ENCODE measurements at places on chromosomes 6 and 20.

- DNase-seq = no peak
Measured at GRCh38 chr20:8981482-8981881, 87.4 kb upstream of the PLCB4 start.

- DNase-seq = no peak
Measured at GRCh38 chr20:998231-998830, 3.8 kb downstream of the RSPO4 start.

- no peak for DNase-seq
Measured at GRCh38 chr20:41152108-41152757, 14.9 kb downstream of the PLCG1 start.

GRCh38 chr20:52975803-52976531, 3.8 kb downstream of the TSHZ2 start:
- no peak for DNase-seq

DNA sequence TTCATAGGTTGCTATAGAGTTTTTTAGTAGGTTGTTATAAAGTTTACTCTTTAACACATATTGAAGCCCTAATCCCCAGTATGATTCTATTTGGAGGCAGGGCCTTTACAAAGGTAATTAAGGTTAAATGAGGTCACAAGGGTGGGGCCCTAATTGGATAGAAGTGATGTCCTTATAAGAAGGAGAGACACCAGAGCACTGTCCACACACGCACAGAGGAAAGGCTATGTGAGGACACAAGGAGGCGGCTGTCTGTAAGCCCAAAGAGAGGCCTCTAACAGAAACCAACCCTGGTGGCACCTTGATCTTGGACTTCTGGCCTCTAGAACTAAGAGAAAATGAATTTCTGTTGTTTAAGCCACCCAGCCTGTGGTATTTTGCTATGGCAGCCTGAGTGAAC, 98.5 kb downstream of the GJA10 start:
- no peak for DNase-seq

GRCh38 chr20:49706630-49707091, 7.0 kb downstream of the B4GALT5 start:
- no peak for DNase-seq

GRCh38 chr6:42030585-42031506, 19.5 kb upstream of the TAF8 start:
- no peak for DNase-seq

DNA sequence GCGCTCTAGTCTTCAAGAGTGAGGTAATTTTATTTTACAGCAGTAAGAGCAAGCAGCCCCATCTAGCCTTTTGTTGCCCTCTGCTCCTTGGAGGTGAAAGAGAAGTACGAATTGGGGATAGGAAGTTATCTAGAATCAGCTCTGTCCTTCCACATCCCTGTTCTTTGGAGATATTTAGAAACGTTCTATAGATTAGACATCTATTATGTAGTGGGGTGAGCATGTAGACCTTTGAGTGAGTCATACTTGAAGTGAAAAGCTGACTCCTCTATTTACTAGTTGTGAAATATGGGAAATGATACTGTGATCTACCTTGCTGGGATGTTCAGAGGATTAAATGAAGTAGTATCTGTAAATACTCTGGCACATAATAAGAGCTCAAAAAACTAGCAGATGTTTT, 36.0 kb upstream of the SLC35D3 start:
- no peak for DNase-seq

DNA sequence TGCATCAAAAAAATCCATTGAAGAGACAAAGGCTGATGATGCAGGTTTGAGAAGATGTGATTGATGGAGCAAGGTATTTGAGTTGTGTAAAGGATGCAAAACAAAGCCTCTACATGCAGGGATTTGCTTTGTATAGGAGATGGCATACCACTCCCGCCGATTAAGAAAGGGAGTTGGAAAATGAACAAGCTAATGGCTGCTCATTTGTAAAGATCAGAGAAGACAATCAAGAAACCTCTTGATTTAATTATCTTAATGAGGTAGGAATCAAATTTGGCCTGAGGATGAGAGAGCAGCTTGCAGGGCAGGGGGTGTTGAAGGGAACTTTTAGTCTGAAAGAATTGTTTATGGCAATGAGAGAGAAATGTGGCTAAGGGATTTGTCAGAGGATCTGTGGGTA, 448.2 kb upstream of the ADGRB3 start:
- DNase-seq = no peak

DNA sequence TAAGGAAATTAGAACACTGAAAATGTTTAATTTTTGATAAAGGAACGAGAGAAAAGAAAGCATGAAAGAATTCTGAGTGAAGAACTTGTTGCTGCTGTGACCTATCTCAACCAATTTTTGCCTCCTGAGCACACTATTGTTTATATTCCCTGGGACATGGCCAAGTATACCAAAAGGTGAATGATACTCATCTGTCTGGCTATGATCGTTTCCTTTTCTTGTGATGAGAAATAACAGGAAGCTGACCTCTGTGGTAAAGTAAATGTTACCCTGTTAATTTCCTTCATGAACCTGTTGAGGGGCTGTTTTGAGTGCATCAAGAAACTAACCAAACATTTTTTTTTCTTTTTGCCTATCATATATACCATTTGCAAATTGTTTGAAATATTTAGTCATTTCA, 69.1 kb downstream of the FIG4 start:
- DNase-seq = no peak

DNA sequence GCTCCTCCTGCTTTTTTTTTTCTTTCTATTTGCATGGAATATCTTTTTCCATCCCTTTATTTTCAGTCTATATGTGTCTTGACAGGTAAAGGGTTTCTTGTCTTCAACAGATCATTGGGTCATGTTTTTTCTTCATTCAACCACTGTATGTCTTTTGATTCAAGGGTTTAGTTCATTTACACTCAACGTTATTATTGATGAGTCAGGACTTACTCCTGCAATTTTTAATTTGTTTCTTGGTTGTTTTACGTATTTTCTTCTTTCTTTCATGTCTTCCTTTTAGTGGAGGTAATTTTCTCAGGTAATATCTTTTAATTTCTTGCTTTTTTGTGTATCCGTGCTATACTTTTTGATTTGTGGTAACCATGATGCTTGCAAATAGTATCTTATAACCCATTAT, 429.1 kb upstream of the HTR1E start:
- no peak for DNase-seq

DNA sequence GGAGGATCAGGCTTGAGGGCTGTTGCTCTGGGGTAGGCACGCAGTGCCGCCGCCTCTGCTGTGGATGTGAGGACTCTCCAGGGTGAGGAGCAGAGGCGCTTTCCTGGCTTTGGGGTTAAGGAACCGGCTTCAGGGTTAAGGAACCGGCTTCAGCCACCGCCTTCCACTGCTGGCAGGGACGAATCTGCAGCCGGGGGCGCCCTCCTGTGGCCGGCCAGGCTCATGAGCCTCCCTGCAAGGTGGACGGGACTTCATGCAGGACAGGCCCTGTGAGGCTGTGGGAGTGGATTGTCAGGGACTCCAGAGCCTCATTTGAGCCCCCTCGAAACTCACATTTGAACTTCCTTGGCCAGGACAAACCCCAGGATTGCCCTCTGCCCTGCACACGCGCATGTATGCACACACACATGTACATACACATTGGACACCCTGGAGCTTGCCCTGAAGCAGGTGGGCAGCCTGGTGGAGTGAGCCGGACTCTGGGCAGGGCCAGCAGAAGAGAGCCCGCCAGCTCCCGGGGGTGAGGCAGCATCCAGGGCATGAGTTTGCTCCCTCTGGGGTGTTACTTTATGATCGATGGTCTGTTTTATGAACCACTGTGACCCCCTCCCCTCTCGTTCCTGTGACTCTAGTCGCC, 146.9 kb downstream of the PHACTR3 start:
- DNase-seq = no peak

DNA sequence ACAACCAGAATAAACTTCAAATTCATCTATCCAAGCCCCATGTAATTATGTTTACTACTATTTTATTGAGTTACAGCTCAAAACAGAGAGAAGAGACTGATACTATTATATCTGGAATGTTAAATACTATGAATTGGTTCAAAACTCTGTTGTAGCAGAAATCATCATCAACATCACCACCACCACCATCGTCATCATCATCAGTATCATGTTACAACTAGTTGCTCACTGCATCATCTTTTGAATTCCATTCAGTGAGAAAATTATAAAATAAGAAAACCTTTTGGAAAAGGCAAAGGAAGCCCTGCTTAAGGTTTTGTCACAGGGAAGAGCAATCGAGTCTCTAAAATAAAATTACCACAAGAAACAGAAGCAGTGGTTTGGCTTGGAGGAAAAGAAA, 36.2 kb upstream of the THEMIS start:
- DNase-seq = no peak

GRCh38 chr6:108001696-108002231, 43.8 kb upstream of the SEC63 start:
- no peak for DNase-seq

GRCh38 chr20:62677678-62678077, 31.0 kb upstream of the NTSR1 start:
- DNase-seq = no peak

DNA sequence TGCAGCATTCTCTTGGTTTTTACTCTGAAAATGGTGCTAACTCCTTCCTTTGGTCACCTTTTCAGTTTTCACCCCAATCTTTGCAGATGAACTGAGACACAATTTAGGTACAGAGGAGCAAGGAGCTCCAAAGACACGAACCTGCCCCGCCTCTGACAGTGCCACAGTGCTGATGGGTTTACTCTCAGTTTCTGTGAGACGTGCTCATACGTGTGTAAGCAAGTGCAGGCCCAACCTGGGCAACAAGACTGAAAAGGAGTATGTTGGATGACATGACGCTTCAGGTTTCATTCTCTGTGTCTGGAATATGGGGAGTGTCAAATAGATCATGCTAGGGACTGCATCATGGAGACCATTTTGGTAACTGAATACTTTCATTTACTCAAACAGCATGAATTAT, 334.3 kb upstream of the QKI start:
- DNase-seq = no peak

DNA sequence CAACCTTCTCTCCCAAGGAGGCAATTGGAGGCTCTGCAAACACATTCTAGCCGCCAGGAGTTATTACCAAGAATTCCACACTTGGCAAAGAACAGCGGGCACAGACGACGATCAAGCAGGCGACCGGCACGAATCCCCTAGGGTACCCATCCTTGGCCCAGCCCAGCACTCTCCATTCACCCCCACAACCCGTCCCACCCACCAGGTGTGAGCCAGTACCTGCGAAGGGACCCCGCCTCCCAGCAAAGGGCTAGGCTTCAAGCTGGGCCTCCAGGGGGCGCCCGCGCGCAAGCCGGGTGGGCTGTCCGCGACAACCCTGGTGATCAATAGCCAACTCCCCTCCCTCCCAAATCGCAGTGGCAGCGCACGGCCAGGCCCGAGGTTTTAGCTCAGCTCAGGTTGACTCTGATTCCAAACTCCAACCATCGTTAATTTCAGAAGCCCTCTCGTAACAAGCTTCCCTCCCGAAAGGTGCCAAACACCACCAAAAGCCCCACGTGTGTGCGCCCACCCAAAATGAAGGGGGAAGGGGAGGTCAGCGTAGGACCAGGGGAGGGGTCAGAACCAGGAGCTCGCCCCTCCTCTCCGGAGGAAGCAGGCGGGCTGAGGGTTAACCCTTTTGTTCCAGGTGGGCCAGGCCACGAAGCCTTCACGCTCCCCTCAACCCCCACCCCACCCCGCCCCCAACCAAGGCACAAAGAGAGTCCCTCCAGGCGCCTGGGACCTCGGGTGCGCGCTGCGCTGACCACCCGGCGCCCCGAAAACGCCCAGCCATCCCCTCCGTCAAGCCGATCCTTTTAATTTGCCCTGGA, 2.1 kb downstream of the SALL4 start:
- no peak for DNase-seq

DNA sequence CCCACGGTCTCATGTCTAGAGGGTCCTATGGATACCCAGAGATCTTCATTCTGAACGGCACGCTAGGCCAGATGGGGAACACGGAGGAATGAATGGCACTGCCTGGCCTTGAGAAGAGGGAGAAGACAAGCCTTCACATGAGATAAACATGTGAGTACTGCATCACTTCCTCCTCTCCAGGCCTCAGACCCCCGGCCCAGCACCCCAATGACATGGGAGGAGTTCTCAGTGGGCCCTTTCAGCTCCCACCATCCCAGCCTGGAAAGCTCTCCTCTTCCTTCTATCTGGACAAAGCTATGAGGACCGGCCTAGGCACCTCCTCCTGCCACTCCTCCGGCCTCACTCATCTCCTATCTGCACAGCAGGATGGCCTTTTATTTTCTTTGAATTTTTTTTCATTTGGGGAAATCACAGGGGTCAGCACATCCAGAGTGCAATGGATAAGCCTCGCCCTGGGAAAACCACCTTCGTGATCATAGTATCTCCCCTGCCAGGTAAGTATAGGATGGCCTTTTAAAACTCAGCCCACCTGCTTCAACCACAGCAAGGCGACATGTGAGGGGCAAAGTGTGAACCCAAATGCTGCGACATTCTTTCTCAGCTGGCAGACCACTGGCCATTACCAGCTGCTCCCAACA, 39.2 kb upstream of the CDKN1A start:
- no peak for DNase-seq

GRCh38 chr6:26232940-26233648, 131.9 kb upstream of the BTN3A2 start:
- no peak for DNase-seq

- DNase-seq = no peak
Measured at GRCh38 chr6:70353448-70353847, 50.6 kb upstream of the COL9A1 start.

DNA sequence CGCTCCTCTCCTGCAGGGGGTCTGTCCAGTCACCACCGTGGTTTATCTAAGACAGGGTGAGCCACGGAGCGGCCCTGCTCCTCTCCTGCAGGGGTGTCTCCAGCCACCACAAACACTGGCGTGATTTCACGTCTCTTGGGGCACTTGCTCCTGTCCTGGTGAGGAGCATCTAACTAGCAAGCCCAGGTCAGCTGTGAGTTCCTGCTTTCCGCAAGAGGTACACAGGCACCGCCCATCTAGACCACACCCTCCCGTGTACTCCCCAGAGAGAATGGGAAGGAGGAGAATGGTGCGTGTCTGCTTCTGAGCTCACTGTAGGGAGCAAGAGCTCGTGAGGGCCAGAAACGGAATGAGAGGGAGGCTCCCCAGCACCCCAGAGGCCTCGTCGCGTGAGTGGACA, 40.7 kb downstream of the DACT2 start:
- DNase-seq = no peak

- no peak for DNase-seq
Measured at GRCh38 chr6:136737374-136737844, 54.9 kb downstream of the MAP3K5 start.

GRCh38 chr6:167703347-167703746, 123.4 kb upstream of the AFDN start:
- DNase-seq = no peak

DNA sequence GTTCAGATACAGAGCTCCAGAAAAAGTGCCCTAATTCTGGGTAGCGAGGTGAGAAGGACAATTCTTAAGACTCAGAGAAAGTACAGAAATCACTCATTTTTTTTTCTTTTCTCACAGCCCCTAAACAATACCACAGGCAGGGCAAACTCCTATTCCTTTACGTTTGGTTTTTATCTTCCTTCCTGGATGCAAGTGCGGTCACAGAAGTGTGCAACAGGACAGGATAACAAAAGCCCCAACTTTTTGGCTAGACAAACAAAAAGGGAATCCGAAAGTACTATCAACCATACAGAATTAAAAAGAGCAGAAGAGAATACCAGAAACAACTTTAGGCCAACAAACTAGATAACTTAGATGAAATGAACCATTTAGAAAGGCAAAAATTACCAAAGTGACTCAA, 18.4 kb upstream of the BEND6 start:
- no peak for DNase-seq

GRCh38 chr6:2914318-2914660, 11.2 kb upstream of the SERPINB9 start:
- no peak for DNase-seq

Data from esophagus squamous epithelium (tissue), 5 donors.